ENCODE measurements at places on chromosomes 16 and 17.

GRCh38 chr17:9792181-9792840 is 919 bp upstream of the DHRS7C start:
- no peak for DNase-seq

DNA sequence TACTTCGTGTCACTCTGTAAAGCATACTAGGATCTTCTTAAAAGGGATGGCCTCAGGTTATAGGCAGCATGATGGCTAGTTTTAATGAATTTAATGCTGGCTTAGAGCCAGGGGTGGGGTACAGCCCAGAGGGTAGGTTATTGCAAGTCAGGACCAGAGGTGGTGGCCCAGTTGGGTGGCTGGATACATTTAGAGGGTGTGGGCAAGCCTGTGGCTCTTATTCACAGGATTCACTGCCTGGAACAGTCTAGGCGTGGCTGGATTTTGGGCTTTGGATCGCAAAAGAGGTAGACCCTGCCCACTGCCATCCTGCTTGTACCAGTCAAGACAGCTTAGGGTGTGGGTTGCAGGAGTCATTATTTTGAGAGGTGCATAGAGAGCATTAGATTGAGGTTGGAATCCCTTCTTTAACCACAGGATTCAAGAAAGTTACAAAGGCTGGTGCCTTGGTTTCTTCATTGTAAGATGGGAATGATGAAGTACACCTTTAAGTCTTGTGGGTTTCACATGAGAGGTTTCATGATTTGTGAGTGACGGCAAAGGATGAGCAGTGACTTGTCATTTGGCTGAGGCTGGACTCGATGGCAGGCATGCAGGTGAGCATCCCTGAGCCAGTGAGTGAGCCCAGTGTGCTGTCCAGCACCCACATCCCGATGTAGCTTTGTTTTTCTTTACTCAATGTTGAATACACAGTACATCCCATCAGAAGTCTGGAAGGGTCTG is 85.2 kb downstream of the KSR1 start:
- DNase-seq, result no peak

GRCh38 chr16:52834736-52835465 is 217.8 kb downstream of the CHD9NB start:
- no peak for DNase-seq

DNA sequence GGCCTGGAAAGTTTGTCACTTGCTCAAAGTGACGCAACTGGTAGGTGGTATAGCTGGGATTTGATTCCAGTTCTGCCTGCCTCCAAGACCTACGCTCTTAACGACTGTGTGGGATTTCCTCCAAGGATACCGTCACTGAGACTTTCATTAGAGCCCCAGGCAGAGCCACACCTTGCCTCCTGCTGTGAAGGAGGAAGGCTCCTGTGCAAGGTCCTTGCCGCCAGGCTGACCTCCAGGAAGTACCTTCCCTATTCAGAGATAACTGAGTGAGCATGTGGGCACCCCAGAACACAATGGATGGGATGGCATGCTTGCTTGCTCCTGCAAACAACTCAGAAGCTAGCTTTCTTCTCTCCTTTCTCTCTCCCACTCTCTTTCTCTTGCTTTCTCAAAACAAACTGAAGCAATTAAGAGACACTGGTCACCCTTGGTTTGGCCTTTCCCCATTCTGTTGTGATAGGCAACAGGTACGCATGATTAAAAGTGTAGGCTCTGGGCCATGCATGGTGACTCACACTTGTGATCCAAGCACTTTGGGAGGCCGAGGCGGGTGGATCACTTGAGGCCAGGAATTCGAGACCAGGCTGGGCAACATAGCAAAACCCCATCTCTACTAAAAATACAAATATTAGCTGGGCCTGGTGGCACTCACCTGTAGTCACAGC is 30.7 kb downstream of the CACNG3 start:
- DNase-seq, result no peak

DNA sequence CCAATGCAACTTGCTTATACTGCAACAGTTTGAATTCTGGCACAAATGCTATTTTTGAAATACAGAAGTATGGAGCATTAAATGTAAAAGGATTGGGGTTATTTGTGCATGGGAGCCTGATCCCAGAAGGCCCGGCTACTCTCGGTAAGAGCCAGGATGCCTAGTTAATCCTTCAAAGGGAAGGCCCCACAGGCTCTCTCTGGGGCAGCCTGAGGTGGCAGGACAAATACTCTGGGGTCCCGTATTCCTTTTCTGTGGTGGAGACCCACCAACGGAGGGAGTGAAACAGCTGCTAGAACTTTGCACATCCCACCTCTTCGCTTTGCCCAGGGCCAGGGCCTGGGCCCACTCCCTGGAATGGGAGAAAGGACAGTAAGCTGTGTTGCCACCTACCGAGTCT is 30.4 kb downstream of the ERN1 start:
- DNase-seq, result no peak

GRCh38 chr16:84985079-84986065 is 26.0 kb downstream of the ZDHHC7 start:
- no peak for DNase-seq

DNA sequence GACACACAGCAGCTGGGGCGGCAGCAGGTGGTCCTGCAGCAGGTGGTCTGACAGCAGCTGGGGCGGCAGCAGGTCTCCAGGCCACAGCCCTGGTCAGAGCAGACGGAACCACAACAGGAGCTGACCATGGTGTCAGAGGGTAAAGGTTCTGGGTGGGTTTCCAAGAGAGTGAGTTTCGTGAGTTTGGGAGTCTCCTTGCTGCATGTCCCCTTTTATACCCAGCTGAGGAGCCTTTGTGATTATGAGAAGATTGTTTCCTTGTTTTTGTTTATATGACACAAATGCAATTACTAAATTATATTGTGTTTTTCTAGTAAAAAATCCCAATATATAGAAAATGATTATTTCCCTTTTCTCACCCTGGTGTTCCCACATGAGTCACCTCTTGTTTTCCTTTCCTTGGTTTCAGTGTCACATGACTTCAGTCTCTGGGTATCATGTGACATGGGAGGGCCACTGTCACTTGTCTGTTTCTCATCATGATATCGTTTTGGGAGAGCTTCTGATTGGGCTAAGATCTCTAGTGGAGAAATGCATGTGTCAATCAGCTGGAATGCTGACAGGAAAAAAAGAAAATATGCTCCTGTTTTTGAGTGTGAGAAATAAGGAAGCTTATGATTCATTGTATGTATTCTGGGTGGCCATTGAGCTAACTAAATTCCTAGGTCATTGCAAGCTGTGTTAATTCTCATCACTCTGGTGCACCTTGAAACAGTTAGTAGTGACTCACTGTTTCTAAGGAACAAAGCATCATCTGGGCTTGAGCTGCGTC is at the start of gene KRTAP4-6:
Gene KRTAP4-6 (minus strand): TSS at position 185 of the 772 bp plus-strand sequence. CDS start 57 bp downstream, at position 128.
- peak; percentile 35 for DNase-seq

DNA sequence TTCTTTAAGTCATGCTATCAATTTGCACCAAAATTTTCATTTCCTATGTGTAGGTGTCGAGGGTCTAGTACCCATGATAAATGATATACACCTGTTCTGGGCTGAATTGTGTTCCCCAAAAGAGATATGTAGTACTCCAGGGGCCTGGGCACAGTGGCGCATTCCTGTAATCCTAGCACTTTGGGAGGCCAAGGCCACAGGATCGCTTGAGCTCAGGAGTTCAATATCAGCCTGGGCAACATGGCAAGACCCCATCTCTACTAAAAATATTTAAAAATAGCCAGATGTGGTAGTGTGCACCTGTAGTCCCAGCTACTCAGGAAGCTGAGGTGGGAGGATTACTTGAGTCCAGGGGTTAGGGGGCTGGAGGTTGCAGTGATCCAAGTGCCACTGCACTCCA is 23.5 kb upstream of the KANSL1 start:
- no peak for DNase-seq

GRCh38 chr16:51682905-51683304 is 531.8 kb upstream of the SALL1 start:
- no peak for DNase-seq

DNA sequence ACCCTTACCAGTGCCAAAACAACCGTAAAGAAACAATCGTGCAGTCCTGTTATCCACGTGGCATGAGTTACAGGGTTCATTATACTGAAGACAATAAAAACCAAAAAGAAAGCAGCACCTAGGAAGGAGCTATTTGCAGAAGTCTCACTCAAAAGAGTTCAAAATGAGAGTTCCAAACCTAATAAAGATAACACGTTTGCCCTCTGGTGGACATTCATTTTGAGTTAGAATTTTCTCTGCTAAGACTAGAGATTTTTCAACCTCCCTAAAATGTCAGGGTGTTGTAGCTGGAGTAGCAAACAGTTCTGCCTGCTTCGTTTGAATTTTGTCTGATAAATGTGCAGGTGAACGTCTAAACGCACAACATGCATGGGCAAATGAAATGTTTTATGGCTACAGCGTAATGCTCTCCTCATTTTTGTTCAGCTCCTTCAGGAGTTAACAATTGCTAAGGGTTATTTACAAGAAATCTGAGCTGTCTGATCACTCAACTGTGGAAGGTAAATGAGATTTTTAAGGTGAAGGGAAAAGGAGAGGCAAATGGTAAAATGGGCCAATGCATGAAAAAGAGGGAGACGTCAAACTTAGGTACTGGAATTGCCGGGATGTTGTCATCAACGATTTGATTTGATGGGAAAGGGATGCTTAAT is 1067.9 kb upstream of the EEF2KMT start:
- DNase-seq, result no peak

- DNase-seq, result no peak
Measured at GRCh38 chr17:9517396-9517795, 58.2 kb downstream of the STX8 start.

GRCh38 chr17:58913971-58914769 is 158.5 kb downstream of the PPM1E start:
- DNase-seq, result no peak

DNA sequence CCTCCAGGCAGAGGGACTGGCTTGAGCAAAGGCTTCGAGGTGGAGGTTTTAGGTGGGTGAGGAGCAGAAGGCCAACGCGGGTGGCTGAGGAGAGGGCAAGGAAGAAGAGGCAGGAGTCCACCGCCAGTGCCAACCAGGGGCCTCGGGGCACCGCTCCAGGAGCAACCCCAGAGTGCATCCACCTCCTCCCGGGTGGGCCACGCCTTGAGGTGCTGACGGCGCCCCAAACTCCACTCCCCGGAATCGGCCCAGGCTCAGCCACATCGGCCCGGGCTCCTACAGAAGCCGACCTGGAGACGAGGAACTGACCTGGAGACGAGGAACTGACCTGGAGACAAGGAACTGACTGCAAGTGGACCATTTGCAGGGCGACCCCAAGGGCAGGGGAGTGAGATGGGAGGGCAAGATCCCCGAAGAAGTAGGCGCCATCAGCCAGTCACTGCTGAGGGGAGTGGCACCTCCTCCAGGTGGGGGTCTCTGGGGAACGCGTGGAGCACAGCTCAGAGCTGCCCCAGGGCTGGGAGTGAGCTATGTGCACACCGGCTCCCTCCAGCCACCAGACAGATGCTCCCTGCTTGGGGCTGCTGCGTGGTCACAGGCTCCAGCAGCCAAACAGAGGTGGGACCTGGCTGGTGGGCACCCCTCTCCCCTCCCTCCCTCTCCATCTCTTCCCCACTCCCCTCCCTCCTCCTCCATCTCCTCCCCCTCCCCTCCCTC is 29.2 kb upstream of the CBFA2T3 start:
- no peak for DNase-seq

- no peak for DNase-seq
Measured at GRCh38 chr17:64974750-64975317, 55.6 kb upstream of the LRRC37A3 start.

GRCh38 chr17:49508866-49509587 is 13.9 kb downstream of the NGFR start:
- no peak for DNase-seq

DNA sequence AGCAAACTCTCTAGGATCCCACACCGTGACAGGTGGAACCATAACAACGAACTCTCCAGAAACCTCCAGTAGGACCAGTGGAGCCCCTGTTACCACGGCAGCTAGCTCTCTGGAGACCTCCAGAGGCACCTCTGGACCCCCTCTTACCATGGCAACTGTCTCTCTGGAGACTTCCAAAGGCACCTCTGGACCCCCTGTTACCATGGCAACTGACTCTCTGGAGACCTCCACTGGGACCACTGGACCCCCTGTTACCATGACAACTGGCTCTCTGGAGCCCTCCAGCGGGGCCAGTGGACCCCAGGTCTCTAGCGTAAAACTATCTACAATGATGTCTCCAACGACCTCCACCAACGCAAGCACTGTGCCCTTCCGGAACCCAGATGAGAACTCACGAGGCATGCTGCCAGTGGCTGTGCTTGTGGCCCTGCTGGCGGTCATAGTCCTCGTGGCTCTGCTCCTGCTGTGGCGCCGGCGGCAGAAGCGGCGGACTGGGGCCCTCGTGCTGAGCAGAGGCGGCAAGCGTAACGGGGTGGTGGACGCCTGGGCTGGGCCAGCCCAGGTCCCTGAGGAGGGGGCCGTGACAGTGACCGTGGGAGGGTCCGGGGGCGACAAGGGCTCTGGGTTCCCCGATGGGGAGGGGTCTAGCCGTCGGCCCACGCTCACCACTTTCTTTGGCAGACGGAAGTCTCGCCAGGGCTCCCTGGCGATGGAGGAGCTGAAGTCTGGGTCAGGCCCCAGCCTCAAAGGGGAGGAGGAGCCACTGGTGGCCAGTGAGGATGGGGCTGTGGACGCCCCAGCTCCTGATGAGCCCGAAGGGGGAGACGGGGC is 1.3 kb downstream of the SPN start:
- DNase-seq, result peak; percentile 54

DNA sequence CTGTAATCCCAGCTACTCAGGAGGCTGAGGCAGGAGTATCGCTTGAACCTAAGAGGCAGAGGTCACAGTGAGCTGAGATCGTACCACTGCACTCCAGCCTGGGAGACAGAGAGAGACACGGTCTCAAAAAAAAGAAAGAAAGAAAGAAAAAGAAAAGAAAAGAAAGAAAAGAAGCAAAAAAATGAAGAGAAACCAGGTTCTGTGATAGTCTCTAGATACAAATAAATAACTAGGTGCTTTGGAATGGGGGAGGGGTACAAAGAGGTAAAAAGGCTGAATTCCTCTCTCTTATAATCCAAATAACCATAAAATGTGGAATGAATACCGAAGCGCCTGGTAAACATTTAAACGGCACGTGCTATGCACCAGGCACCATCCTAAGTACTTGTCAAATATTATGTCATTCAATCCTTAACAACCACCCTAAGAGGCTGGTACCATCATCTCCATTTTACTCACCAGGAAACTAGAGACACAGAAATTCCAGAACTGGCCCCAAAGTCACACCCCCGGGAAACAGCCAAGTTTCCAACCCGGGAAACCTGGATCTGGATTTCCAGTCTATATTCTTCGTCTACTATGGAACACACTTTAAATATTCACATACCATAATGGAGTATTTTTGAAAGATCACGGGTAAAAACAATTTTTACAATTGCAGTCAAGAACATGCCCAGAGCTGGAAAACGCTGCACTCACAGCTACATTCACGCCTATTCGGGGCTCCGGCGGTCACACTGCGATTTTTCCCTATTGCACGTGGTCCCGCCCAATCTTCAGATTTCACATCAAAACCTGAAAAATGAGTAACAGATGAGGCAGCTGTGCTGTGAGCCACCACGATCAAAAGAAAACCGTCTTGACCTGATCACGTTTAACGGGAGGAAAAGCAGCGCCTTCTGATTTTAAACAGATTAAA is 10.5 kb downstream of the NXN start:
- no peak for DNase-seq

DNA sequence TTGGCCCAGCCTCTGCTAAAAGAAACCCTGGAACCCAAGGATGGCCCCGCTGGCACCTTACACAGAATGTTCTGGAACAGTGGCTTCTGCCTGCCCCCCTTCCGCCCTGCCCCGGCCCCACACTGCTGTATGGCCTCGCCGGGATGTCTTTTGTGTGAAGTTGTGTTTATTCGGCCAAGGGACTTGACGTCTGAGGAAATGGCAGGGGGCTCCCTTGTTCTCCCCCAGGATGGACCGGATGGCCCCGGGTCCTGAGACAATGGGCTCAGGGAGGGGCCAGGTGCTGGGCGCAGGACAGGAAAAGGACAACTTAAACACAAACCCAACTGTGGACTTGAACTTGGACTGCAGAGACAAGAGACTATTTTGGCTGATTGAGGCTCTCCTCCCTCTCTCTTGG is 81.6 kb upstream of the GSE1 start:
- no peak for DNase-seq

All from inflammatory macrophage treated with lipopolysaccharide for 1 hour (primary cell).